ENCODE measurements at places on chromosomes 6 and 20.
A peak's percentile ranks its signal among the peaks of the same experiment; 100 is the strongest.

- no peak for DNase-seq
Measured at GRCh38 chr6:119535332-119535731, 185.8 kb upstream of the MAN1A1 start.

GRCh38 chr20:17875981-17876385 is 92.6 kb downstream of the SNX5 start:
- DNase-seq, result peak; percentile 52

DNA sequence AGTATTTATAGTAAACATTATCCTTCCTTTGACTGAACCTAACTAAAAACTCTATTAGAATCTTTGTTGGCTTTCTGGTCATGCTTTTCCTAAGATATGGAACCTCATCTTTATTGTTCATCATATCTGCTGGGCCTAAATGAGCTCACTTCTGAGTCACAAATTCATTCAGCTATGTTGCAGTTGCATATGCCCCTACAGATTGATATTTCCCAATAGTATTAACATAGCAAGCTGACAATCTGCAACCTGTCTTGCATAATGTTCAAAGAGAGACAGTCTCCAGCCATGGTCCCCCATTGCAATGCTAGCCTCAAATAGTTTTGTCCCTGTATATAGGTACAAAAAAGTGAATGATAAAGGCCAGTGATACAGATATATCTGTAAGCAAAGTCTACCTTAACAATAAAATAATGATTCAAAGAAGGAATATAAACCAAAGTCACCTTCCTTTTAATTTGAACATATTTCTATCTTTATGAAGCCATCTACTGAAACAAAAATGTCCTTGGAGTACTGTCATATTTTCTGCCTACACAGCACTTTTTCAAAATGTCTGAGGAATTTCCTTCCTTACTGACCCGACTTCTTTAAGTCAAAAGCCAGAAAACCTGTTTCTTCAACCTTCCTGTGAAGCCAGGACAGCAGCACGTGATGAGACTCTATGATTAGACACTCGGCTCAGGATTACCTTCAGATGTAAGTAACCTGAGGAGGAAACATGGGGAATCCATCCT is 140.7 kb downstream of the UBE3D start:
- peak; percentile 21 for DNase-seq

DNA sequence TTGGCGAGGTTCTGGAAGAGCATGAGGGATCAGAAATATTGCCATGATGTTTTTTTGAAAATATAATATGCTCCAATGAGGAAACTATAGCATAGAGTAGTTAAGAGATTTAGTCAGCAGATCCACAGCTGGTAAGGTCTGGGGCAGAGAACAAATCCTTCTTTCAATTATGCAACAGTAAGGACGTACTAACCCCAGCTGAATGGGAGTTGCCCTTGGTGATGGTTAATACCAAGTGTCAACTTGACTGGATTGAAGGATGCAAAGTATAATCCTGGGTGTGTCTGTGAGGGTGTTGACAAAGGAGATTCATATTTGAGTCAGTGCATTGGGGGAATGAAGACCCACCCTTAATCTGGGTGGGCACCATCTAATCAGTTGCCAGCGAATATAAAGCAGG is 745.5 kb upstream of the NRSN1 start:
- no peak for DNase-seq

Data from fibroblast of skin of abdomen (primary cell).